Left colon (tissue), 2 donors: ENCODE measurements at places on chromosomes 2 and 18. TPM values are rescaled to one million over a fixed set of nuclear protein-coding genes. Genes with fewer than 3 reads are reported as not detected.

- no peak for DNase-seq
Observed at GRCh38 chr2:169397697-169398096, 35.4 kb upstream of the LRP2 start.

DNA sequence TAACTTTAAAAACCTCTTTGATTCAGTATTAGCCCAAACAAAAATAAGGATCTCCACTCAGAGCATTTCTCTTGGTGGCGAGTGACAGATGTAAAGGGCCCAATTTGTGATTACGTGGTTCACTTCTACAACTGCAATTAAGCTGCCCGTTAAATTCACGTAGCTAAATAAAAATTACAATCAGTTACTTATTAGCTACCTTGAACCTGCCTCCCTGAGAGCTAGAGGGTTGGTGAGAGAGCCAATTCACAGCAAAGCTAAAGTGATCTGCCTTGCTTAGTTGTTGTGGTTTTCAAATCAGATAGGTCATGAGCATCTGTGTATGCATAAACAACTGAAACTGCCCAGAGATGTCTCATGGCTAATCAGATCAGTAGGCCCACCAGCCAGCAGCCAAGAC, 156.7 kb downstream of the RNF152 start:
- DNase-seq: no peak

- no peak for DNase-seq
Observed at GRCh38 chr18:61824733-61825363, 68.0 kb downstream of the RNF152 start.

MROH2A gene
- 0.24 TPM for total RNA-seq

LCT gene
- 0.27 TPM for total RNA-seq

GALR1 gene
- 0.11 TPM for total RNA-seq

CDH2 gene
- 1.8 TPM for total RNA-seq

EMX1 gene
- total RNA-seq: 1.5 TPM

- DNase-seq: no peak
Observed at GRCh38 chr2:155273323-155273722, 574.8 kb downstream of the KCNJ3 start.
